Activated T-cell treated with anti-CD3 and anti-CD28 coated beads, Interleukin-2, amount 50 U/mL, for 1 hour (primary cell): ENCODE measurements at places on chromosomes 6 and 20.

GRCh38 chr6:114586298-114586697 lies 243.5 kb upstream of the HS3ST5 start:
- DNase-seq: no peak

DNA sequence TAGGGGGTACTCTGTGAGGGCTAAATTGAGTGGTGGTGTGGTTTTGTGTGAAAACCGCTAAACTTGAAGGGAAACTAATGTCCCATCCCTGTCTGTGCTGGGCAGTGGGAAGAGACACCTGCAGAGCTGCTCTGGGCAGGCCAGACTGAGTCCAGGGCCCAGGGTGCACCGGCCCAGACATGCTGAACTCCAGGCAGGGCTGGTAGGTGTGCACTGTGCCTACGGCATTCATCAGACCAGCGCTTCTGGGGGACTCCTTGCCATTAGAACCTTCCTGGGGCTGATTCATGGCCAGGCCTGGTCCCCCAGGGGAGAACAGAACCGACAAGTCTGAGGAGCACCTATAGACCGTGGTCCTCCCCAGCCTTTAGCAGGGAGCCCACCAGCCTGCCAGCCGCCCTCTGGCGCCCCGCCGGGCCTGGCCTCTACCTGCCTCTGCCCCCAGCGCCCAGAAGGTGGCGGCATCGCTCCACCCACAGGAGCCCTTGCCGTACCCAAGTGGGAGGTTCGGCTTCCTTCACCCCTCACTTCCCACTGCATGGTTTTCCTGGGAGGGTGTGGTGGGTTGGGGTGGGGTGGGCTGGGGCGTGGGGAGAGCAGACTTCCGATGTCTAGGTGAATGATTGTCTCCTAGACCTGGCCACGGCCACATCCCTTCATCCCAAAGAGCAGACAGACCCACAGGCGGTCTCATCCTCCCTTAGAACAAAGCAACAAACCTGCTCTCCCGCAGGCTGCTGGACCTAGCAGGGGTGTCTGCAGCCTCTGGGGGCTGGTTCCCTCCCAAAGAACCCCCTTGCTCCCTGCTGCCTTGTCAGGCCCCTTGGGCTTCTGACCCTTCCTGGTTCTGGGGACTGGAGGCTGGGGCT lies 15.5 kb downstream of the CCDC167 start:
- peak; percentile 88 for DNase-seq

- no peak for DNase-seq
Observed at GRCh38 chr20:33232486-33233072, 3.2 kb upstream of the BPIFA1 start.

- DNase-seq: no peak
Observed at GRCh38 chr20:61436667-61437279, 184.7 kb downstream of the CDH4 start.

- no peak for DNase-seq
Observed at GRCh38 chr20:53874706-53875105, 195.7 kb downstream of the BCAS1 start.

- DNase-seq: no peak
Observed at GRCh38 chr6:89372506-89372901, 20.0 kb upstream of the UBE2J1 start.

DNA sequence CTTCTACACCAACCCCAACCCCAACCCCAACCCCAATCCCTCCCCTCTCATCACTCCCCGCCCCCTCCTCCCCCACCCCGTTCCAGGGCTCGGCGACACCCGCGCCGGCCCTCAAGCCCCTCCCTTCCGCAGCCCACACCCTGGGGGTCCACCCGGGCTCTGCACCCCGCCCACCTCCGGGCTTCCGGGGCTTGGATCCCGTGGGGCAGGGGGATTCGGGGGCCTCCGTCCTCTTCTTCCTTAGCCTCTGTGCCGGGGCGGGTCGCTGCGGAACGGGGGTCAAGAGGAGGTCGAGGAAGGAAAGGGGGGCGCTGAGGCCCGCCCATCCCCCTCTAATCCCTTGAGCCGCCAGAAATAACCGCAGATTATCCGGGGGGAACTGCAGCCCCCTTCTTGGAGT lies 690 bp downstream of the TULP1 start:
- DNase-seq: no peak

DNA sequence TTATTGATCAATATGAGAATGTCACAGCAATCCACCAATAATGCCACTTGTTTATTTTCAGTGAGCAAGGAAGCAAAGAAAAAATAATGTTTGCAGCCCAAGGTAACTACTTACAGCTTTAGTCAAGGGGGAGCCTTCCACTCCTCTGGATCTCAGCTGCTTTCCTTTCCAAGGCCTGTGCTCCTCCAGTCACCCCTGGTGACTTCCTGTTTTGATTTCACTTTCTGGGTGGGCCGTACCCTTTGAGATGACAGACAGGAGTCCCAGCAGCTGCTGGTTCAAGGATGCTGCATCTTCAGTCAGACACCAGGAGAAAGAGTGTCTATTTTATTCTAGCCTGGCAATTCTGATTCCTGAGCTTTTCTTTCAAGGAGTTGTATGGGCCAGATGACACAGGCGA lies 5.6 kb upstream of the VNN2 start:
- DNase-seq: peak; percentile 30

- no peak for DNase-seq
Observed at GRCh38 chr6:116018976-116019375, 41.7 kb downstream of the FRK start.
